Progenitor cell of endocrine pancreas (in vitro differentiated cells): ENCODE measurements at places on chromosomes 1 and 21.

DNA sequence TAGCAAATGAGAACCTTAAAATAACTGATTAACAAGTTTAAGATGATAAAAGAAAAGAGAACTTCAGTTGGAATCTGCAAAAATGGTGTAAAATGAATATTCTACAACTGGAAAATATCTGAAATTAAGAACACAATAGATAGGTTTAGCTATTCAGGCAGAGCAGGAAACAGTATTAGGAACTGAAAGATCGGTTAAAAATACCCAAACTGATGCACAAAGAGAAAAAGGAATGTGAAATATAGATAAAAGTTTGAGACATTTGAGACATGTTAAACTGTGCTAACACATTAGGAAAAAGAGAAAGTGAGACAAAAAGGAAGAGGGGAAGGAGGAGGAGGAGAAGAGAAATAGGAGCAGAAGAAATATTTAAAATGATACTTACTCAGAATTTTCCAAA lies 12.1 kb downstream of the CD55 start:
- no peak for DNase-seq

GRCh38 chr1:167345386-167345733 lies 124.7 kb downstream of the POU2F1 start:
- no peak for DNase-seq

DNA sequence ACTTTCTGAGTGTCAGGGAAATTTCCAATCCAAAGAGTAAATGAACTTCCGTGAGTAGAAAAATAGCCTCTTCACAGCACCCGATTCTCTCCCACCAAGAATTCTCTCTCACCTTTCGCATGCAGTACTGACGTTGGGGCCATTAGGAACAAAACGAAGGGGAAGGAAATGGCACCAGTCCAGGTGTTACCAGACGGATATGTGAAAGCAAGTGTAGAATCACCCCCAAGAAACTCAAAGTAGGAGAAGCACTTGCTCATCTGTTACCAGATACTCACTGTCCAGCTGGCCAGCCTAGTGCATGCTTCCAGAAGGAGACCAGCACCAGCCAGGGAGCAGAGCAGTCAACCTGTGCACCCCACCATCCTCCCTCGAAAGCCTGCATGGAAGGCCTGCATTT lies 55.1 kb downstream of the ITPKB start:
- no peak for DNase-seq

GRCh38 chr1:152487871-152488270 lies 22.7 kb upstream of the LCE5A start:
- no peak for DNase-seq

DNA sequence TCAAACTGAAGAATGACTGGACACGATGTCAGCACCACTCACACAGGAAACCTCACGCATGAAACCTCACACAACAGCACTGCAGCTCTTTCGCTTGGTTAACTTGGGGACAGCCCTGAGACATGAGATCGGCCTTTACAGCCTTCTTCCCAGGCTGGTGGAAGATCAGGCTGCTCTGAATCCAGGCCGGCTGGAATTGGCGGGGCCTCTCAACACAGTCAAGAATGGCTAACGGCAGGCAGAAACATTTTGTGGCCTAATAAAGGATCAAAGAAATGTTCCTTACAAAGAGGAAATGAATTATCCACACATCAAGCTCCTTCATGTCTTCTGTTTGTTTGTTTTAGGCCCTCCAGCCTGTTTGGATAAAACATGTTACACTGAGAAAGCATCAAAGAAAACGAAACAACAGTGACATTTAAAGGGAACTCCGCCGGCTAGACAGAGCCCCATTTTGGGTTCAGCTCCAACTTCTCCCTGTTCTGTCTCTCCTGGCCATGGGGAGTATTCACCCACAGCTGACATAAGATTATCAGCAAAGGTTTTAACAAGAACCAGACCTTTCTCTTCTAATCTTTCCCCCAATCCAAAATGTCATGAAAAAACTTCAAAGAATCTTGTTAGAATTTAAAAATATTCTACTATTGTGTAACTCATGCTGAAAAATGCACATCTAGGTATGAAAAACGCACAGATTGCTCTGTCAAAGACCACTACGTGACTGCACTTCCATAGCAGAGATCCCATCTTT lies 131.2 kb downstream of the SLC45A1 start:
- no peak for DNase-seq

GRCh38 chr1:2980073-2980791 lies 41.0 kb upstream of the ACTRT2 start:
- no peak for DNase-seq

- no peak for DNase-seq
These were observed 49.1 kb upstream of the CR2 start for GRCh38 chr1:207404849-207405525.

DNA sequence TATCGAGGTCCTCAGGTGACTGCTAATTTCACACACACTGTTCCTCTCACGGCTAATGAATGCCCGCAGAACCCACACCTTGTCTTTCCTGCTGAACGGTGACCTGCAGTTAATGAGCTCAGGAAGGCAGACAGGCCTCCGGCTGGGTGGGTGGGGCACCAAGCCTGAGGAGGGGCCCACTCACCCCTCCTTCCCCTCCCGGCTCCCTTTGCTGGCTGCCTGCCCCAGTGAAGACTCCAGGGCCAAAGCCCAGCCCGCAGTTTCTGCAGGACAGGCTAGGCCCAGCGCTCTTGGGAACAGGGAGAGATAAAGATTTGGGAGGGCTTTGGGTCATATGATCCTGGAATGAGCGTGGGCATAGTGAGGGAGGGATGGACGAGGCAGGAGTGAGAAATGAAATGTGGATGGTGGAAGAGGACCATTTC lies 26.4 kb downstream of the FOXO6 start:
- DNase-seq, result peak; percentile 60

DNA sequence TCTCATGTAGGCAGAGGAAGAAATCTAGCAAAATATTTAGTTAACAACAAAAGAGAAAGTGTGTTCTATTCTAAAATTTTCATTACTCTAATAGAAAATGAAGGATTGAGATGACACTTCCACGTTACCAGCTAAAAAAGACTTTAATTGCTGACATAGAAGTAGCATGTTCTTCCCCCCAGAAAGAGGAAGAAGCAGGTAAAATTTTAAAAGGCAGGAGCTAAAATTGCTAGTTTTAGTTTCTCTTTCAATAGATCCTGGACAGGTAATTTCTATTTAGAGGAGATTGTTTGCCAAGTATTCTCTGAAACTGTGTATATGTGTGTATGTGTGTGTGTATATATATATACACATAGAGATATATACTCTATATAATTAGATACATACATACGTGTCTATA lies 248.1 kb upstream of the FMN2 start:
- no peak for DNase-seq

DNA sequence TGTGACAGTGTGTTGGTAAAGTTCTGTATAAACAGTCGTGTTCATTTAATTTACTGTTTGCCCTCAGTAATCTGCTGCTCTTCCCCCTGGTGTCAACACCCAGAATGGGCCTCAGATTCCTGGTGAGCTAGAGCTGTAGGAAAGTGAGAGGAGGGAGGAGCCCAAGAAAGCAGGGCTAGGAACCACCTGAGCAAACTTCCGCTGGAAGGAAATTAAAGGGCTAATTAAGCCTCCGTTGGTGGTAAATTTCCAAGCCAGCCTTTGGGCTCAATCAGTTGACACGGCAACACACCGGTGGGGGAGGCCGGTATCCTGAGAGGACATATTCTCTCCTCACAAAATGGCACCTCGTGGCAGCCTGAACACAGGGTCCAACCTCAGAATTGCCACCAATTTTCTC lies 32.9 kb downstream of the RAB3B start:
- no peak for DNase-seq

DNA sequence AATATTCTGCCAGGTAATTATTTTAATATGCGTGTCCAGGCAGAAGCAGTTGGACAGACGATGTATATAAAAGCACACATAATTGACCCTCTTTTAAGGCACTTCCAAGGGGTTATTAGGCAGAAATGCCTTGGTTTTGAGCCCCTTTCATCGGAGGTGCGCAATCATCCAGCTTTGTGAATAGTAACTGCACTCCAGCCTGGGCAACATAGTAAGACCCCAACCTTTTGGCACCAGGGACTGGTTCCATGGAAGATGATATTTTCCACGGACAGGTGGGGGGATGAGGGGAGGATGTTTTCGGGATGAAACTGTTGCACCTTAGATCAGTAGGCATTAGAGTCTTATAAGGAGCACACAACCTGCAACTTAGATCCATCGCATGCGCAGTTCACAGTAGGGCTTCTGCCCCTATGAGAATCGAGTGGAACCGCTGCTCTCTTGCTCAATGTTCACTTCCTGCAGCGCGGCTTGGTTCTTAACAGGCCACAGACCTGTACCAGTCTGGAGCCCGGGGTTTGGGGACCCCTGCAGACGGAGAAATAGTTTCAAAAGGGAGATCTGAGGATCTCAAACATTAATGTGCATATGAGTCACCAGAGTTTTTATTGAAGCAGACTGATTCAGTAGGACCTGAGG lies 1.8 kb upstream of the MCOLN2 start:
- DNase-seq, result no peak

DNA sequence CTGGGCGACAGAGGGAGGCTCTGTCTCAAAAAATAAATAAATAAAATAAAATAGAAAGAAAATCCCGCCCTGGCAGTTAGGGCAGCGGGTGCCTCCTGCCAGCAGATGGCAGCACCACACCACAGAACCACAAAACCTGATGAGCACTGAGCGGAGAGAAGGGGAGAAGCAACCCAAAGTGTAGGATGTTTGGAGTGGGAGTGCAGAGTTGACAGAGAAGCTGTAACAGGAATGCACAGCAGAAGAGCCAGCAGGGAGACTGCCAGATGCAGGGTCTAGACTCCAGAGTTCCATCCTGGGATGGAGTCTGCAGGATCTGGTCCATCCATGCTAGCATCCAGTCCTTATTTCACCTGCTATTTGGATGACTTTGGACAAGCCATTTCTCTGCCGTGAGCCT lies 29.7 kb upstream of the KIRREL1 start:
- DNase-seq, result peak; percentile 61

GRCh38 chr1:32715901-32716311 lies 13.3 kb upstream of the SYNC start:
- no peak for DNase-seq

- DNase-seq, result no peak
These were observed 25.2 kb downstream of the SPOCD1 start for GRCh38 chr1:31790641-31791091.

GRCh38 chr1:185742403-185742802 lies 8.2 kb downstream of the HMCN1 start:
- DNase-seq, result no peak

DNA sequence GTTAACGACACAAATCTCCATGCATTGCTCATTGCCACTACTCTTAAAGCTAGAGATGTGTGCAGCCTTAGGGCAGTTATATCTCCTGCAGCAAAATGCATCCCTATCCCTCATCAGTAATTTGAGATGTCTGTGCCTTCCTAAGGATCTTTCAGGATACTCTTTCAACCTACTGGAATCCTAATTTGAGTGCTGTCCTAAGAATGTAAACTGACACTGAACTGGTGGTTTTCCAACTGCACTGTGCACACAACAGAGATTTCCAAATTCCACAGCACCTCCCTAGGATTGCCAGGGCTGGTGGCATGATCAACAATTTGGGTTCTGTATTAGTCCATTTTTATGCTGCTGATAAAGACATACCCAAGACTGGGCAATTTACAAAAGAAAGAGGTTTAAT lies 193.9 kb downstream of the LTN1 start:
- DNase-seq, result no peak

- peak; percentile 14 for DNase-seq
These were observed 3.8 kb downstream of the GFI1 start for GRCh38 chr1:92482665-92483609.

DNA sequence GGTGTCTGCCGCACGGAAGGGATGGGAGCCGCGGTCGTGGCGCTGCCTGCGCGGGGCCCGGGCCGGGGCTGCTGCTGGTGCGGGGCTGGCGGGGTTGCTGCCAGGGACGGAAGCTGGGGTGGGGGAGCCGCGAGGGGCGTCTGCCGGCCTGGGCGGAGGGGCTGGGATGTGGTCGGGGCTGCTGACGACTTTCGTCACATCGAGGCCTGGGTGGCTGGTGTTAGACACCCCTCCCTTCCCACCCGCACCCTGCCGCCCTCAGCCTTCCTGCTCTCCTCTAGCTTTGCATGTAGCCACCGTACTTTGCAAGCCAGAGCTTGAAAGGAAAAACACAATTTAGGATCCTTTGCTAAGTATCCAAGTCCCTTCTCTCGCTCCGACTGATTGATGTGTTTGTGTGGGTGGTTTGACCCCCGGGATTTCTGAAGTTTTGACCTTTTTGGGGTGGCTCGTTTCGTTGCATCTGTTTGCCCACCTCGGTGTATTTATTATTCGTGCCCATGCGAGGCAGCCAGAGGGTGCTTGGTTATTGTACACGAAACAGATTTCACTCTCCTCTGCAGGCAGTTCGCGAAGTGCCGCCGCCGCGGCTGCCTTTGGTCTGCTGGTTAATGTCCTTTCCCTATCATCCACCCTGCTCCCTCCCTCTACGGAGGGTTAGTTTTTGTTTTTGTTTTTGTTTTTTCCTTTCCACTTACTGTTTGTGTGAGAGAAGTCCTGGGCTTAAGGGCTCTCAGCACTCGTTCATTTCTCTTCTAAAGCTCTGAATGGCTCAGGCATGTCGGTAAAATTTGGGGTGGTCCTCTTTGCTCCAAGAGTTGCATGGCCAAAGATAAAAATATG lies 868 bp downstream of the C1orf21 start:
- DNase-seq, result peak; percentile 30

DNA sequence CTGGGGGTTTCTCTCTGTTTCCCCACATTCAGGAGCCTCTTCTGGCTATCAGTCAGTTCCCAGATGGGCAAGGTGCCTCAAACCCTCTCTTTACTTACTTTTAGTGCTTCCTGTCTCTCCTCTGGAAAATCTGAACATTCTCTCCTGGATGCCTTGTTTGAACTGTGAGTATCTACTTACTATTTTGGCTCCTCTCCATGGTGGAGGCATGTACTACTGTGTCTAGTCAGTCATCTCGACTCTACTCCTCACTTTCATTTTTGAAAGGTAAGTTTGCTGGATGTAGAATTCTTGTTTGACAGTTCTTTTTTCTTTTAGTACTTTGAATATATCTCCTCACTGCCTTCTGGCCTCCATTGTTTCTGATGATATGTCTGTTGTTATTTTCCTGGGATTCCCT lies 70.9 kb upstream of the FAM78B start:
- DNase-seq, result no peak

- no peak for DNase-seq
These were observed 41.8 kb upstream of the LRRC52 start for GRCh38 chr1:165501970-165502348.

DNA sequence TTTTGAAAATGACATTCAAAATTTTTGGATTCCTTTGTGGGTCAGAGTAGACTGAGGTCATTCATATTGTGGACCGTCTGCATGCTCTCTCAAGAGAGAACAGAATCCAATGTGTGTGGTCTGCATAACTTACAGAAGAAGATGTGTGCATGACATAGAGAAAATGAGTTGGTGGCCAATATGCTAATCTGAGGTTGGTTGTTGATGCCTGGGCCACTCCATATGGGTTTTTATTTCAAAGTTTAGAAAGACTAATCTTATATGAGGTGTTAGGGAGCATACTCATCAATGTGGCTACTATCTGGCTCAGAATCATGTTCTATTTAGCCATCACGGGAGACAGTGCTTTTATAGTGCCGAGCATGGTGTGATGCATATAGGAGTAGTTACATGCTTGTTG lies 18.2 kb downstream of the NTNG1 start:
- DNase-seq, result no peak

- DNase-seq, result no peak
These were observed 20.4 kb upstream of the HPDL start for GRCh38 chr1:45306319-45306718.
